ENCODE measurements at places on chromosomes 5 and 9. TPM values are rescaled to one million over a fixed set of nuclear protein-coding genes. Genes with fewer than 3 reads are reported as not detected.

DNA sequence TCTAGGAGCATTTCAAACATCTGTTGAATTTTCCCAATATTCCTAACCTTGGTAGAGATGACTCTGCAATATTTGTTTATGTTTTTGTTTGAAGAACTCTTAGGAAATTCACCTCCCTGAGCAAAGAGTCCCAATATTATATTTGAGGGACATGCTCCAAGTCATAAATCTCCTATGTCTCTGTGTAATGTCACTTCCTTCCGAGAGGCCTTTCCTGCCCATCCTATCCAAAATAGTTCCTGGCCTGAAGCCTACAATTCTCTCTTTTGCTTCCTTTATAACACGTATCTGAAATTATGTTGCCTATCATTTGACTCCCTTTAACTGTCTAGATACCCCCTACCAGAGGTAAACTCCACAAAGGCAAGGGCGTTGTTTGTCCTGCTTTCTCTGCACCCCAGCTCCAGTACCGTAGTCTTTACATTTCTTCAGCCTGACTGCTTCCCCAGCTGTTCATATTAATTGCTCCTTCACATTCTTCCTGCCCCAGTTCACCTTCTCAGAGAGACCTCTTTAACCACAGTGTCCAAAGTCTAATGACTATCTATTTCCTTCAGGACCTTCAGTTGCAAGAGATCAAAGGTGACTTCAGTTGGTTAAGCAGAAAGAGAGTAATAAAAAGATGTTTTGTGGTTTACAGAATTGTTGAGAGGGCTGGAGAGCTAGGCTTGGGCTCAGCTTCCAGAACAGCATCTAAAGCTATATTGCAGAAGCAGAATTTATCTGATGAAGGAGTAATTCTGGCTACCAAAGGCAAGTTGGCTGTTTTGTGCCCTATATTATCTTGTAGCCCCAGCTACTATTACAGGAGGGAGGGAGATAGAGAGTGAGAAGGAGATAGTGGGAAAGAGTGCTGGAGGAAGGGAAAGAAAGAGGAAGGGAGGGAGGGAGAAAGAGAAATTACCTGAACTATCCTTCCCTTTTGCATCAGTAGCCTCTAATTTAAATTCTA is 109.3 kb upstream of the TMEM161B start:
- no peaks in the 10 kb centered on the region for H3K27me3 ChIP-seq
- H3K36me3 ChIP-seq: no peaks in the 10 kb centered on the region
- no peaks in the 10 kb centered on the region for H3K4me1 ChIP-seq
- H3K4me3 ChIP-seq: no peak overlapping the region

DNA sequence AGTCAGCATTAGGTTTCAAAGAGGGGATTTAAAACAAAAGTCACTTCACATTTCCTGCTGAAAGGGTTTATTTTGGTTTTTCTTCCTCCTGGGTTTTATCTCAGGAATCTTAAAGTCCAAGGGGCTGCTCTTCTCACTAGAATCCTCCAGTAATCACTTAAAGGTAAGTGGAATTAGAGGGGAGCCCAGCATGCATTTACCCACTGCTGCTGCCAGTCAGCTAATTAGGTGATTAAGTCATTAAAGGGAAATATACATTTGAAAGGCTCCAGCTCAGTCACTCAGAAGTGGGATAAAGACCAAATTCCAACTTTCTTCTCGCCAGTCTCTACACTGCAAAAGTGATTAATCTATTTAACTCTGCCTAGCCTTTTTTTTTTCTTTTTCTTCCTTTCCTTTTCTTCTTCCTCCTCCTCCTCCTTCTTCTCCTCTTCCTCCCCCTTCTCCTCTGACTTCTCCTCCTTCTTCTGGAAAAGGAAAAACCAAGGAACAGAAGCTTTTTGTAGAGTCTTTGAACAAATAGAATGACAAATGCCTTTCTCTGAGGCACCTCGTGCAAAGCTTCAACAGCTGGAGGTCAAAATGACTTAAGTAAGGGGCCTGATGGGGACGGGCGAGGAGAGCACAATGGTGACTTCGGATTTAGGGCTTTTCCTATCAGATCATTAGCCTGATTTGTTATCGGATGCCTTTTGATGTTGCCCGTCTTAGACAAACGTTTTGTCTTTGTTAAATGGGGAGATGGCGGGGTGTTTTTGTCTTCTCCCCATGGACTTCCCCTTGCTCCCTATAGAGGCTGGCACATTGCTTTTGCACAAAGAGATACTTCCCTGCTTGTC is 617.6 kb downstream of the IRX1 start:
- no peaks in the 10 kb centered on the region for H3K27me3 ChIP-seq
- no peak overlapping the region for H3K4me3 ChIP-seq
- no peak for DNase-seq
- no peak overlapping the region for H3K27ac ChIP-seq

F2RL2 gene
- not detected for total RNA-seq

DNA sequence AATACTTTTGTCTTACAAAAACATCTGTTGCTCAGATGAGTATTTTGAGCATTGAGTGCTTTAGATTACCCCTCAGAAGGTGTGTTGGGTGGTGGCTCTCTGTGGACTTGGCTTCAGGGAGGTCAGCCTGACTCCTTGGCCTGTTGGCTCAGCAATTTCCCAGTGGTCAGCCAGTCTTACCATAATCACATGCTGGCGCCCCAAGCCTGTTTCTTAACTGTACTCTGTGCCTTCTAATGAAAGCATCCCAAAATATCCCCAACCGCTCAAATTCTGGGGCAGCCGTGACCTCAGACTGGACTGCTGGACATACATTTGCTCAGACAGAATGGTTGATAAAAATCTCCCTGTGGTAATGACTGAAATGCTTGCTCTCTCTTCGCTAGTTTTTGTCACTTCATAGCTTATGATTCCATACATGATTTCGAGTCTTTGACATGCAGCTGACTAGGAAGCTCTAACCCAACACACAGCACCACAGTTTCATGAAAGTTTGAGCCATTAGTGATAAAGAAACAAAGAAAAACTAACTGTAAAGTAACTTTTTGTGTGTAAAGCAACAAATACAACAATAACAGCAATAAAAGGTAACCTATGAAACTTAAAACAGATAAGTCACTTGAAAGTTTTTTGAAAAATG is 562.2 kb upstream of the MEF2C start:
- no peak for DNase-seq
- no peak overlapping the region for H3K4me3 ChIP-seq
- H3K4me1 ChIP-seq: no peaks in the 10 kb centered on the region
- no peaks in the 10 kb centered on the region for H3K27me3 ChIP-seq
- H3K36me3 ChIP-seq: no peaks in the 10 kb centered on the region

GRCh38 chr5:127041571-127041970 is 11.2 kb upstream of the MARCHF3 start:
- no peak for DNase-seq
- peaks cover 5% of the 10 kb centered on the region for H3K36me3 ChIP-seq
- no peaks in the 10 kb centered on the region for H3K27me3 ChIP-seq
- no peak overlapping the region for H3K4me3 ChIP-seq
- H3K27ac ChIP-seq: peak overlapping the region; percentile 43
- peaks cover 4% of the 10 kb centered on the region for H3K4me1 ChIP-seq

CYLC2 gene
- total RNA-seq: not detected

GRCh38 chr9:116464987-116465571 is 222.0 kb upstream of the TRIM32 start:
- no peaks in the 10 kb centered on the region for H3K36me3 ChIP-seq
- DNase-seq: no peak
- no peaks in the 10 kb centered on the region for H3K4me1 ChIP-seq
- no peaks in the 10 kb centered on the region for H3K27me3 ChIP-seq
- no peak overlapping the region for H3K4me3 ChIP-seq
- no peak overlapping the region for H3K27ac ChIP-seq

- no peaks in the 10 kb centered on the region for H3K36me3 ChIP-seq
- H3K27me3 ChIP-seq: no peaks in the 10 kb centered on the region
- peaks cover 21% of the 10 kb centered on the region for H3K4me1 ChIP-seq
- no peak overlapping the region for H3K4me3 ChIP-seq
- H3K27ac ChIP-seq: no peak overlapping the region
Measured at GRCh38 chr5:143560378-143560777, 156.9 kb upstream of the NR3C1 start.

DNA sequence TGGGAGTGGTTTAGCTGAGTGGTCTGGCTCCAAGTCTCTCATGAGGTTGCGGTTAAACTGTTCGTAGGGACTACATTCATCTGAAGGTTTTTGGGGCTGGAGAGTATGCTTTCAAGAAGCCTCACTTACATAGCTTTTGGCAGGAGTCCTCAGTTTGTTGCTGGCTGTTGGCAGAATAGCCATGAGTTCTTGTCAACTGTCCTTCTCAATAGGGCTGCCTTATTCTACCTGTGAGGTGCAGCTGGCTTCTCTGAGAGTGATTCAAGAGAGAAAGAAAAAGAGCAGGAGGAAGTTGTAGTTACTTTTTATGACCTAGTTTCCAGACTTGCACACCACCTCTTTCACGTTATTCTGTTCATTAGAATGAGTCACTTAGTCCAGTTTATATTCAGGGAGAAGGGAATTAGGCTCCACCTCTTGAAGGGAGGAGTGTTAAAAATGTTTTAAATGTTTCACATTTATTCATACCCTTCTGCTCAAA is 33.2 kb downstream of the YTHDC2 start:
- H3K36me3 ChIP-seq: peaks cover 68% of the 10 kb centered on the region
- no peaks in the 10 kb centered on the region for H3K4me1 ChIP-seq
- H3K4me3 ChIP-seq: no peak overlapping the region
- no peaks in the 10 kb centered on the region for H3K27me3 ChIP-seq
- DNase-seq: no peak

GRCh38 chr9:129624168-129624759 is 1.7 kb upstream of the NTMT1 start:
- peaks cover 50% of the 10 kb centered on the region for H3K4me1 ChIP-seq
- peaks cover 14% of the 10 kb centered on the region for H3K27me3 ChIP-seq
- no peak overlapping the region for H3K4me3 ChIP-seq
- no peak for DNase-seq
- H3K27ac ChIP-seq: no peak overlapping the region

BRINP1 gene
- total RNA-seq: 1.5 TPM

GPRIN1 gene
- 1.4 TPM for total RNA-seq

GRCh38 chr9:115730396-115730795 is 423.2 kb upstream of the PAPPA start:
- H3K27ac ChIP-seq: no peak overlapping the region
- no peaks in the 10 kb centered on the region for H3K36me3 ChIP-seq
- H3K27me3 ChIP-seq: no peaks in the 10 kb centered on the region
- H3K4me3 ChIP-seq: no peak overlapping the region
- DNase-seq: no peak
- no peaks in the 10 kb centered on the region for H3K4me1 ChIP-seq

BARX1 gene
- total RNA-seq: not detected

CDC20B gene
- total RNA-seq: 0.24 TPM

DNA sequence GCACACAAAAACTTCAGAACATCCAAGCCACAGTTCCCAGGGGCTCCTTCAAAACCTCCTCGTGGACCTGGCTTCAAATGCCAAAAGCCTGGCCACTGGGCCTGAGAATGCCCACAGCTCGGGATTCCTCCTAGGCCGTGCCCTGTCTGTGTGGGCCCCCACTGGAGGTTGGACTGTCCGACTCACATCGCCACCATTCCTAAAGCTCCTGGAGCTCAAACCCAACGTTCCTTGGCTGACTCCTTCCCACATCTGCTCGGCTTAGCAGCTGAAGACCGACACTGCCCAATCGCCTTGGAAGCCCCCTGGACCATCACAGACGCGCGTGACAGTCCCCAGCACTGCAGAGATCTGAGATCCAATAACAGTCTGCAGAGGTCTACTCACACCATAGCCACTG is 7.7 kb downstream of the SIT1 start:
- H3K27ac ChIP-seq: no peak overlapping the region
- H3K27me3 ChIP-seq: no peaks in the 10 kb centered on the region
- peaks cover 27% of the 10 kb centered on the region for H3K4me1 ChIP-seq
- no peak overlapping the region for H3K4me3 ChIP-seq
- no peak for DNase-seq

DNA sequence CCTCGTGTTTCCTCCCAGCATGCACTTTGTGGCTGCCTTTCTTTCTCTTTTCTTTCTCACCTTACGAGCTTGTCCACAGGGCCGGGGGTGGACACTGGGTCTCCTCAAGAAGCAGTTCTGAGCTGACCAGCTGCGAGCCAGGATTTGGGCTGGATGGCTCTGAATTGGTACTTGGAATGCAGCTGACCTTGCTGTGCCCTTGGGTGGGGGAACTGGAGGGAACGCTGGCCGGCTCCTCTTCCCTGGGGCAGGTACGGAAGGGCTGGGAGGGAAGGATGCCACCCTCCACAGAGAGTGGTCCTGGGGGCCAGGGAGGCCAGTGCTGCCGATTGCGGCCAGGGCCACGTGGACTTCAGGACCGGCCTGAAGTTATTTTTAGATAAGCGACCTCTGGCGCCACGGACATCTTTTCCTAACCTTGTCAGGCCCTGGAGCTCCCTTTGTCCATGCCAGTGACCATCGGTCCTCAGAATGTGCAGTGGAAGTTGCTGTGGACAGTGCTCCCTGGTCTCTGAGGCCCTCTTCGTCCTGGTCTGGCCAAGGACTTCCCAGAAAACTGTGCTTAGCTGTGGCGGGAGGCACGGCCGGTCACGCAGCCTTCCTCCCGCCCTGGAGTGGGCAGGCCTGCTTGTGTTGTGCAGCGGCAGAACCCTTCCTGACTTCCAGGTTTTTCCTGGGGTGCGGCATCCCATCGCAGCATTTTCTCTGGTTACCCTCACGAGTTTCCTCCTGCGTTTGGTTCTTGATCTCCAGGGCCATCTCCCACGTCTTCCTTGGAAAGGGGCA is 13.5 kb upstream of the AHRR start:
- DNase-seq: no peak
- no peaks in the 10 kb centered on the region for H3K4me1 ChIP-seq
- no peak overlapping the region for H3K4me3 ChIP-seq
- H3K27ac ChIP-seq: no peak overlapping the region
- no peaks in the 10 kb centered on the region for H3K27me3 ChIP-seq

SREK1IP1 gene
- 22.5 TPM for total RNA-seq

- DNase-seq: no peak
- no peaks in the 10 kb centered on the region for H3K27me3 ChIP-seq
- no peak overlapping the region for H3K4me3 ChIP-seq
- H3K4me1 ChIP-seq: no peaks in the 10 kb centered on the region
- H3K27ac ChIP-seq: no peak overlapping the region
Measured at GRCh38 chr9:73701415-73702057, 549.9 kb downstream of the ANXA1 start.
